ENCODE measurements at places on chromosomes 2 and 18. TPM values are rescaled to one million over a fixed set of nuclear protein-coding genes. Genes with fewer than 3 reads are reported as not detected.

Gene ZDBF2
- total RNA-seq = 7.4 TPM

Gene IL1B
- 0.44 TPM for total RNA-seq

Gene HOXD8
- total RNA-seq = not detected

DNA sequence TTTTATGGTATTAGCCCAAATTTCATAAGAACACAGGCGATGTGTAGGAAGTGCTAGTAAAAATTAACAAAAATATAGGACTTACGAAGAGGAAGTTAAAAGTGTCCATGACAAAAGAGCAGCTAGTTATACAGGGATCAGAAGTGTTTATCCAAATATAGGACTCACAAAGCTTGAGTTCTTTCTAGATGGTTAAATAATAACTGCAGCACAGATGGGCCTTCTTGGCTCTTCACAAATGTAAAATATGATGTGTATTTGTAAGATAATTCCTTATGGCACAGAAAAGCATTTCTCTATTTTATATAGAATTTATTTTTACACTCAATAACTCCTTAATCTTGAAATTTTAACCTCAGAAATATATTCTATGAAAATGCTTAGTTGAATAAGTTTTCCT, 100.9 kb upstream of the SPHKAP start:
- no peak for DNase-seq
